ENCODE measurements at places on chromosomes 12 and 14.

GRCh38 chr12:115835445-115835844 is 442.0 kb downstream of the MED13L start:
- DNase-seq: no peak

- DNase-seq: no peak
These were observed 1.6 kb downstream of the ZFC3H1 start for GRCh38 chr12:71661977-71662530.

DNA sequence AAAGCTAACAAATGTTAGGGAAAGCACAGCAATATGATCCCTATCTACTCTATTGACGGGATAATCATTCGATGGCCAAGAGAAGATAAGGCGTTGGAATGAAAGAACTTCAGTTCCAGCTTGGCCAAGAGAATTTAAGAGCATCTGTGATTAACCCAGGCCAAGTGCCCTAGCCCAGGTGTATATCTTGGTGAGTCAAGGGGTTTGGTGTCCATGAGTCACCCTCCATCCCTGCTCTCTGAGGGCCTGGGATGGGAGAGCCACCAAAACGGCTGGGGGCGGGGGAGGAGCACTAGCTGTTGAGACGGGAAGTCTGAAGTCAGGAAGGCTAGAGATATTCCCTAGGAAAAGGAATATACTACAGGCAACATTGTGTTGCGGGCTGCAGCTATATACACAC is 13.0 kb downstream of the TBPL2 start:
- no peak for DNase-seq

DNA sequence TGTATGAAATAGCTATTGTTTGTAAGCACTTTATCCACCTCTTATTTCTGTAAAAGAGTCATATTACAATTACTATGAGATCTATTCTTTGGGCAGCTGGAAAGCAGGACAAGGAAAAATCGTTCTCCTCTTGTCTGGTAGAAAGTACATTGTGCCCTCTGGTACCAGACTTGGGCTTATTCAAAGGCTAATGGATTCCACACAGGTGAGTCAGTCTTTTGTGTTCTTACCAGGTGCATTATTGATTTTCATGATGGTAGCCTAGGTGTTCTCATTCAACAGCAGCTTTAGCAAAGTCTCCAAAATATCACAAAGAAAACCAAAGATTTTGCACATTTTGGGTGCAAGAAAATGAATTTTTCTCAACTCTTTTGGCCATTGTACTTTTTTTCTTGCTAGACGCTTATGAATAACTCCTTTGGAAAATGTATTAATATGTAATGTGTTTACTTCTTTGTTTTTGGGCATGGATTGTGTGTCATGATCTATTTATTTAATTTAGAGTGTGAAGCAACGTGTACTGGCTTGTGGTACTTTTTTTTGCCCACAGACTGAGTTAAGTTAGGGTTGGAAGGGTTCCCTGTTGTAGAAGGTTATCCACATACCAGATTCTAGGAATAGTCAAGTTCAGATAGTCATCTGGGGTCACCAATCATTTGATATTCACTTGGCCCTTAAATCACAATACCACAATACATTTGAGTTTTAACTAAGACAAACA is 26.2 kb downstream of the MNAT1 start:
- DNase-seq: no peak

GRCh38 chr12:71763677-71764379 is 9.2 kb downstream of the RAB21 start:
- DNase-seq: no peak

All from stimulated activated CD4-positive, alpha-beta T cell treated with anti-CD3 and anti-CD28 coated beads, Interleukin-1b, Interleukin-23, amount 100 ng/mL, for 48 hours (primary cell).